ENCODE measurements at places on chromosomes 11 and 22. TPM values are rescaled to one million over a fixed set of nuclear protein-coding genes. Genes with fewer than 3 reads are reported as not detected.
A peak's percentile ranks its signal among the peaks of the same experiment; 100 is the strongest.

The MAML2 gene
- 10.5 TPM for total RNA-seq

The ALX4 gene
- total RNA-seq: not detected

DNA sequence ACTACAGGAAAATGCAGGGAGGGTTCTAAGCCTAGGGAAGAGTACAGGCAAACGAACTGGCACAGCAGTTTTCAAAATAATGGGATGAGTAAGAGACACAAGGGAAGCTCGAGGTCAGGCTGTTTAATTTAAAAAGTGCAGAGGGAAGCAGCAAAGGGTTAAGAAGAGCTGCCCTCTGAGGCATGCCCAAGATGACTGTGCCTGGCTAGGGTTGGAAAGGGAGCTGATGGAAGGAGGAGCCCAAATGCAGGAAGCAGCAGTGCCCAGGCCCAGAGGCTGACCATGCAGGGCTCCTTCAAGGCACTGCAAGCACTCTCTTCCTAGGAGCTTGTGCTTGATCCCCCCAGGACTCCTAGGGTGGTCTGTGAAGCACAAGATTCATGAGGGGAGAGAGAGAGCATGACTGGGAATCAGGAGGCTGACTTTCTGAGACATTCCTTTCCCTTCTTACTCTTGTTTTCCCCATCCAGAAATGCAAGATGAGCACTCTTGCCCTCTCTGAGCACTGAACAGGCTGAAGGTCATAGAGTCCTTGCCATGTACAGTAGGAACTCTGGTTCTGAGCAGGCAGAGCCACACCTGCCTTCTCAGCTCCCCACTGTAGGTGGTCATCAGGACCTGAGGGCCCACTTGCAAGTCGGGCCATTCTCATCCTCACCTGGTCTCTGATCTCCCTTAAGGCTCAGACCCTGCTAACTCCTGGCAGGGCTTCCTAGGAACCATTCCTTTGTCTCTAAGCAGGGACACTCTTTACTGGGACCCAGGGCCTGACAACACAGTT, 46.7 kb upstream of the DRD2 start:
- no peak for DNase-seq

GRCh38 chr11:66346476-66347424, 679 bp downstream of the B4GAT1 start:
- DNase-seq: no peak

GRCh38 chr11:13238879-13239514, 38.6 kb upstream of the BMAL1 start:
- peak; percentile 14 for DNase-seq

DNA sequence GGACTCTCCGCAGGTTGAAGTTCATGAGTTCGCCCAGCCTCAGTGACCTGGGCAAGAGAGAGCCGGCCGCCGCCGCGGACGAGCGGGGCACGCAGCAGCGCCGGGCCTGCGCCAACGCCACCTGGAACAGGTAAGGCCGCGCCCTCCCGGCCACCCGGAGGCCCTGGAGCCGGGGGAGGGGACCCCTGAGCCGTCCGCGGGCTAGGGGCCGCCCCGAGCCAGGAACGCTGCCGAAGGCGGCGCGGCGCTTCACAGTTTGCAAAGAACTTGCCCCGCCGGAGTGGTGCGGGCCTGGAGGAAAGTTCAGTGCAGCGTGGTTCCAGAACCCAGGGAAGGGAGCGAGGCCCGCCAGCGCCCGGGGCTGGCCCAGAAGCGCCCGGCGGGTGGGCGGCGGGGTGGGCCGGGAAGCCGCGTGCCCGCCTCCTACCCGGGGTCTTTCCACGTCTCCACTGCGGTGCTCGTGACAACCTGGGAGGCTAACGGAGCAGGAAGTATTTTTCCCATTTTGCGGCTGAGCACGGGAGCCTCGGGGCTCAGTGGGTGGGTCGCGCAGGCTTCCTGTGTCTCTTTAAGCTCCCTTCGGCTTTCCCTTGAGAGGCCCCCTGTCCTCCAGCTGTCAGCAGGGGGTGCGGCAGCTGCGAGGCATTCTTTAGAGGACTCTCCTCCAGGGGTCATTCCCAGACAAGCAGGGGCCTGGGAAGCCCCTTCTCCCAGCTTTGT, 635 bp downstream of the PRR5 start:
- peak; percentile 19 for DNase-seq

GRCh38 chr22:30878516-30879414, 89.8 kb downstream of the MORC2 start:
- no peak for DNase-seq

DNA sequence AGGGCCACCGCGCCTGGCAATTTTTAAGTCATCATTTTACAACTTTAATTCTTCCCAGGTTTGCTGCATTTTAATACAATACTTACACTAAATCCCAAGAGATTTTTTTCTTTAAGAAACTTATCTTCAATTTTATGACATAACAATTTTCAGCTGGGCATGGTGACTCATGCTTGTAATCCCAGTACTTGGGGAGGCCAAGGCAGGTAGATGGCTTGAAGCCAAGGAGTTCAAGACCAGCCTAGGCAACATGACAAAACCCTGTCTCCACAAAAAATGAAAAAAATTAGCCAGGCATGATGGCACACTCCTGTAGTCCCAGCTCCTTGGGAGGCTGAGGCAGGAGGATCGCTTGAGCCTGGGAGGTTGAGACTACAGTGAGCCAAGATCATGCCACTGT, 38.8 kb downstream of the CLDN25 start:
- no peak for DNase-seq

- no peak for DNase-seq
These were observed 22.5 kb upstream of the SEPTIN5 start for GRCh38 chr22:19691721-19692341.

DNA sequence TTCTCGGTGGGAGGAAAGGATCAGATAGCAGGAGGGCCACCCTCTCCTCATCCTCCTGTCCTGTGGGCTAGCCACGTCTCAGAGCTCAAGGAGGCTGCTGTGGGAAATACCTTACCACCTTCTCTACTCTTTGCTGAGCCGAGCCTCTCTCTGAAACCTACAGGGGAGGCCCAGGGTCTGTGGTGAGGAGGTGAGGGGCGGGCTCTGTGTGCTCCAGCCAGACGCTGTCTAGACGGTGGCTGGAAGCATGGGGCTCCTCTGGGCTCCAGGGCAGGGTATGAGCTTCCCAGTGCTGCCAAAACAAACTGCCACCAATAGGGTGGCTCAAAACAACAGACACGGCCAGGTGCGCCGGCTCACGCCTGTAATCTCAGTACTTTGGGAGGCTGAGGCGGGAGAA, 5.5 kb upstream of the TMPRSS6 start:
- no peak for DNase-seq
